GF-D8 (cell line): ENCODE measurements at places on chromosomes 13 and 19.

GRCh38 chr19:3057275-3057714, 5.0 kb downstream of the TLE5 start:
- no peak for DNase-seq

- no peak for DNase-seq
Measured at GRCh38 chr13:22169473-22169872, 498.6 kb downstream of the FGF9 start.

DNA sequence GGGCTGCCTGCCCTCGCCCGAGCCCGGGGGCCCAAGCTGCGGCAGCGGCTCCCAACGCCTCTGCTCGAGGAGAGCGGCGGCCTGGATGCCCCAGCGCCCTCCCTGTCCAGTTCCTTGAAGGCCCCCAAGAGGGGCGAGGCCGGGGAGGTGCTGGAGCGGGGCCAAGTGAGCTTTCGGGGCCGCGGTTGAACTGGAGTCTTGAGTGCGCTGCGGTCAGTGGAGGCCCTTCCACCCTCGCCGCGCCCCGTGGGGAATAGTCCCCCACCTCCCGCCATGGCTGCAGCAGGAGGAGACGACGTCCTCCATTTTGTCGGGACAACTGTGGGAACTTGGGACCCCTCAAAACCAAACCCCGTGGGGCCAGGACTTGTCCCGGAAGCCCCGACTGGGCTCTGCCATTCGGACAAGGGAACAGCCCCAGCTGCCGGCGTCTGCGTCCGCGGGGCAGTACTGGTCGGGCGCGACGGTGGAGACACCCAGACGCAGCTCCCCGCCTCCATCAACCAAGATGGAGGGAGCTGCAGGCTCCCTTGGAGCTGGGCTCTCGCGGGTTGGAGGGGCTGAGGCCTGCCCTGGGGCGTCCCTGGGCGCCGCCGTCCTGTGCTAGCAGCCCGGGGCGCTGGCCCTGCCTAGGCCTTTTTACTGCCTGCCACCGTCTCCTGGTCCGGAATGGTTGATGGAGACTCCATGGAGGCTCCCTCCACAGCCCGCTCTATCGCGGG, 736 bp upstream of the ZMYM5 start:
- DNase-seq: peak; percentile 81

DNA sequence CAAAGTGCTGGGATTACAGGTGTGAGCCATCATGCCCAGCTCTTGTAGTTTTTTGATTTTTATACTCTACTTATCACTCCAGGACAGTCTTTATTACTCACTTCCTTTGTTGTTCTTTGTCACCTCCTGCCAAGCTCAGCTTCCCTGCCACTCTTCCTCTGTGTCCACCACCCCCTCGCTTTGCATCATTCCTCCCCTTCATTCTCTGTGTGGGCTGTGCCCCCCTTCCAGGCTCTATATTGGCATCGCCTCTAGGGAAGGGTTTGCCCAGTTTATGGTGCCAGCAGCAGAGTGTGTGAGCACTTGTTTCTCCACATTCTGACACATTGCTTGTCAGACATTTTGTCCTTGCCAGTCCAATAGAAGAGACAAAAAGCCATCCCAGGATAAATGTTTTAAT, 15.1 kb downstream of the ZNF302 start:
- DNase-seq: no peak
